ENCODE measurements at places on chromosomes 3 and 15.

DNA sequence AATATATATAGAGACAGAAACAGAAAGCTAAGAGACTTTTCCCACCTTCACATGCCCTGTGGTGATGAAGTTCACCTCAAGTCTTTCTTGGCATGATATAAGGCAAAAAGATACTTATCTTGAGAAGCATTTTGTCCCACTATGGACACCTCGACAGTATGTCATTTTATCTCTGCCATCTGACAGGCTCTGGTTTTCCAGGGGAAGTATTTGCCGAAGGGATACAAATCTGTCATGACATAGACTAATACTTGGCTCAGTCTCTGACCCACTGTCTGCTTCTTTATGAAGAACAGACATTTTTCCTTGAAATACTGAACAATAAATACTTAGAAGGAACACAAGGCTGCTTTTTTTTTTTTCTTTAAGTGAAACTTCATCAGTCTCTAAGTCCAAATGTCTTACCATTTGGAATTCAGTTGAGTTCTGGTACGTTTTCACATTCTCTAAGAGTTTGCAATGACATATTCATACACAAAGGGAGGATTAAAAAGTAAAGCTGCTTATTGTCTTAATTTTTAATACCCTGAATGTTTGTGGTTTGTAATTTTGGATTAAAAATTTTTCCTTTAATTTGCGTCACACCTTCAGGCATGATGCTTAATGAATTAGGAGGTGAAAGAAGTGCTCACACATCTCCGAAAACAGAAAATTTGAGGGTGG is 87.8 kb upstream of the LMOD3 start:
- no peak for DNase-seq

DNA sequence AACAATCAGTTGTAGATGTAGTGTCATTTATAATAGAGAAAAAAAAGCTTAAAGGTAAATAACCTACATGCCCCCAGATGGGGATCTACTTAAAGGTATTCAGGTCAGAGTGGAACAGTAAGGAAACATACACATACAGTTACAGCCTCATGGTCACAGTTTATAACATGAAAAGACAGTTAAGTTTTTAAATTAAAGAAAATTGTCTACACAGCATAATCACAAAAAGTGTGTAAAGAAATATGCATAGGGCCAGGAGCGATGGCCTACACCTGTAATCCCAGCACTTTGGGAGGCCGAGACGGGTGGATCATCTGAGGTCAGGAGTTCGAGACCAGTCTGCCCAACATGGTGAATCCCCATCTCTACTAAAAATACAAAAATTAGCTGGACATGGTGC is 6.8 kb downstream of the RHOV start:
- no peak for DNase-seq

GRCh38 chr3:123410149-123410515 is 38.8 kb downstream of the ADCY5 start:
- no peak for DNase-seq

GRCh38 chr15:45795440-45796069 is 160.7 kb downstream of the SQOR start:
- no peak for DNase-seq

- DNase-seq = no peak
Measured at GRCh38 chr3:113773381-113773780, 26.5 kb downstream of the ATP6V1A start.

- no peak for DNase-seq
Measured at GRCh38 chr15:58432401-58432800, 610 bp downstream of the LIPC start.

- DNase-seq = no peak
Measured at GRCh38 chr3:70982284-70982683, 601.2 kb downstream of the FOXP1 start.

- no peak for DNase-seq
Measured at GRCh38 chr3:131804565-131805133, 230.2 kb downstream of the CPNE4 start.

GRCh38 chr3:184457329-184457728 is 77.5 kb downstream of the CHRD start:
- DNase-seq = no peak

DNA sequence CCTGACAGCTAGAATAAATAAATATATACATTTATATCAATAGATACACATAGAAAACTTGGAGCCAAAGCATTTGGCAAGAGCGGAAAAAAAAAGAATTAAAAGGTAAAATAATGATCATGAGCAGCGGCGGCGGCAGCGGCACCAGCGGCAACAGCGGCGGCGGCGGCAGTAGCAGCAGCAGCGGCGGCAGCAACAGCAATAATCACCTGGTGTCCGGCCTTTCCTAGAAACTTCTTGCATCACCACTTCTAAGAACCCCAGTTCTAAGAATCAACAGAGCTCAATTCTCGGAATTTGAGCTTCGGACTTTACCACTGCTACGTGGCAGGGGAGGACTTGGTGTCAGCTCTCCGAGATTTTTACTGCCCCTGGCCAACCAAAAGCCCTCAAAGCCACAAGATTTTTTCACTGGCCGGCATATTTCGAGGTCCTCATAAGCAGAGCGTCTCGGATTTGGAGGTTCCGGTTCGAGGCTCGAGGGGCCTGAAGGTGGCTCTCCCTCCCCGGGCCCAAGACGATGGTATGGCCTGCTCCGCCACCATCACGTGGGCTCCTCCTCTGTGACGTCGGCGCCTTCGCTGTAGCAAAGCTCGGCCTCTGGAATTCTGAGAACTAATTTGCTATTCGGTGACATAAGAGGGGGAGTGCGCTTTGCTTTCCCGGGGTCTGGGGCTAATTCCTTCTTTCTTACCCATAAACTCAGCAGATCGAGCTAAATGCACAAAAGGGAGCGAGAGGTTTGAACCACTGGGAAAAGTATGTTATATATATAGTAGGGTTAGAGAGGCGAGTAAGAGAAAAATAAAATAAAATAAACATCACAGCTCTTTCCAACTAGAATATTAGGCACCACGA is at the start of gene BCL6:
Gene BCL6 (minus strand): TSS at position 268 of the 858 bp plus-strand sequence. CDS start 11,775 bp downstream, outside the sequence.
- DNase-seq = peak; percentile 84

GRCh38 chr15:99074446-99074845 is 30.4 kb upstream of the SYNM start:
- no peak for DNase-seq

- DNase-seq = no peak
Measured at GRCh38 chr3:136731274-136731884, 20.8 kb downstream of the STAG1 start.

GRCh38 chr3:109098079-109098644 is 19.8 kb downstream of the MORC1 start:
- DNase-seq = no peak

GRCh38 chr3:50414616-50415015 is 55.3 kb upstream of the TMEM115 start:
- DNase-seq = no peak

DNA sequence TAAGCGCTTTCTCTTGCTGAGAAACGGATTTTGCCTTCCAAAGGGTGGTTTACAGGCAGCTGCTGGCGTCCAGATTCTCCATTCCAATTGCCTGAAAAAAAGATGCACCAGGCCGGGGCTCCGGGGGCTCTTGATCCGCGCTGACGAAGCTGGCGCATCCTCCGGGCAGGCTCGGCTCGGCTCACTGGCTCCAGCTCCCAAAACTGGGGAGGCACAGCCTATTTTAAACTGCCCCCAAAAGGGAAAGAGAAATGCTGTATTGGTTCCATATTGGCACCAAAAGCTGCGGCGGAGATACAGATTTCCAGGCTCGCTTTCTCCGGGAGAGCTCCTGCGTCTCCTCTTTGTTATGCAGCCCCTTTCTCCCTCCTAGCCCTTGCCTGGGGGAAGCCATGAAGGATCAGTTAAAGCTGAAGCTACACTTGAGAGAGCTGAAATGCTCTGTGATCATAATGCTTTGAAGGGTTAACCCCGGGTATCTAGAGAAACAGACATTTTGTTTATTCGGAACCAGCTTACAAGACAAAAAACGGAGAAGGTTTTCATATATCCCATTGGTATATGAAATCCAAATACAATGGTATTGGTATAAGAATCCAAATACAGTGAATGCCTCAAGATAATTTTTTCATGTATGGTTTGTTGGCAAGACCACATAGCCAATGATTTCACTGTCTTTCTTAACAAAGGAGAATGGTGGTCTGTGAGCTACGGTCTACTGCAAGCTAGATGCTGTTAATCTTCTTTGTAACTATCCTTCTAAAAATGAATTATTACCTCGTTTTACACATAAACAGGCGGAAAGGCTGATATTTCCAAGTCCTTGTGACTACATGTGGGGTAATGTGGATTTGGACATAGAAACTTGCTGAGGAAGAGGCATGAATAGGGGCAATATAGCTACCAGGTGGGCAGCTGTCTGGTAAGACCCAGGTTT is 693 bp downstream of the CD200 start:
- DNase-seq = peak; percentile 22

- no peak for DNase-seq
Measured at GRCh38 chr15:79450648-79451047, 18.5 kb downstream of the MINAR1 start.

GRCh38 chr3:136979684-136980083 is 21.9 kb downstream of the IL20RB start:
- no peak for DNase-seq

DNA sequence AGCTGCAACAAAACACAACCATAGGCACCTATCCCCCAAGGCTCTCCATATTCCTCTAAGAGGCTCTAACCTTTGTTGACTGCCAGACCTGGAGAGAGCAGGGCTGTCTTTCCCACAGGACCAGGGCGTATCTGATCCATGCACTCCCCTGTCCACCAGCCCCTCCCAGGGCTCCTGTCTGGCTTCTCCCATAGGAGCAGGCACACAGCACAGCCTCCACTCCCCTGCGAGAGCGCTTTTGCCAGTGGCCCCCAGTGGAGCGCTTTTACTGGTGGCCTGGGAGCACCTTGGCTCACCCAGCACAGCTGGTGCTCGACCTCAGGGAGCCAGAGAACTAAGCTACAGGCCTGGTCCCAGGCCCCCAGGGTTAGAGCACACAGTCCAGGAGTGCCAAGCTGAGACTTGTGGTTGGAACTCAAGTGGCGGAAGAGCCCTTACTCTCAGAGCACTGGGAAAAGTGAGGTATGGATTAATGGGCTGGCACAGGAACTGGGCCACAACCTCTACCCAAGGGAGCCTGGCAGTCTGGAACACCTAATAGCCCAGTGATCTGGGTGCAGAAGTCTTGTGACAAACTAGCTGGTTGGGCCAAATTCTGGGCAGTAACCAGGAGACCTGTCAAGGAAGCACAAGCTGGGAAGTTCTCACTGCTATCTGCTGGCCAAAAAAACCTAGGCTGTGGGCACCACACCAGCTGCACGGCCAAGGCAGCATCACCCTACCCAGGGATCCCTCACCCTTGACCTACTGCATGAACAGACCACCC is 79.6 kb downstream of the PPP2R3A start:
- DNase-seq = no peak
